Cortex of kidney (tissue), 1 donor: ENCODE measurements at places on chromosomes 2 and 18.
A peak's percentile ranks its signal among the peaks of the same experiment; 100 is the strongest.

DNA sequence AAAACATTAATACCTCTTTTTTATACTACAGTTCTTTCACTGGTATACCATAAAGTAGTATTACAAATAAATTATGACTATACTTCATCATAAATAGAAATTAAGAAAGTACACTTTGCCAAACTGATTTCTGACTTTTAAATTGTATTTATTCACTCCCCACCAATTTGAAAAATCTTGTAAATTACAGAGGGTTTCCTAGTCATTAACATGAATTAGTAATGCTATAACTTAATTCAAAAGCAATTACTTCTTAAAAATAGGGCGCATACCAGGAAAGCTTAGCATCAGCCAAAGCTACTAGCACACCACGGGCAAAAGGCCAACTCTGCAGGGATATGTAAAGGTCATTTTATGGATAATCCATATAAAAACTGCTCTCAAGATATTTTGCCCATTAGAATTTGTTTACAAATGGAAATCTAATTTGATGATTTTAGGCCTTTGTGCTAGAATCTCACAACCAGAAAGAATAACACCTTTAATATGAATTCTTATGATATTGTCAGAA, 142.3 kb downstream of the PIGN start:
- no peak for DNase-seq

DNA sequence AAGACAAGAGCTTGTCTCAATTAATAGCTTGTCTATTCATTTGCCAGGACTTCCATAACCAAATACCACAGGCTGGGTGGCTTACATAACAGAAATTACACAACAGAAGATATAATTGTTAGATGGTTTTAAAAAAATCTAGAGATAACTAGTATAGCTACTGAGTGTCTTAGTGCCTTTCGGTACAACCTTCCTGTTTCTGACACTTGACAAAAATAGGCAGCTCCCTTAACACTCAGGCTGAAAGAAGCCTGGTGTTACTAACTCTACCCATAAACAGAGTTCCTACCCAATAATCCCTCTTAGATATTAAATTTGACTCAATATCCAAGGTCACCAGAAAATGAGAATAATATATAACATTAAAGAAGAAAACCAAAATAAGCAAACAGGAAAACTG, 129.7 kb downstream of the BARD1 start:
- DNase-seq: no peak

- no peak for DNase-seq
These were observed 62.6 kb downstream of the EN1 start for GRCh38 chr2:118784860-118785259.

DNA sequence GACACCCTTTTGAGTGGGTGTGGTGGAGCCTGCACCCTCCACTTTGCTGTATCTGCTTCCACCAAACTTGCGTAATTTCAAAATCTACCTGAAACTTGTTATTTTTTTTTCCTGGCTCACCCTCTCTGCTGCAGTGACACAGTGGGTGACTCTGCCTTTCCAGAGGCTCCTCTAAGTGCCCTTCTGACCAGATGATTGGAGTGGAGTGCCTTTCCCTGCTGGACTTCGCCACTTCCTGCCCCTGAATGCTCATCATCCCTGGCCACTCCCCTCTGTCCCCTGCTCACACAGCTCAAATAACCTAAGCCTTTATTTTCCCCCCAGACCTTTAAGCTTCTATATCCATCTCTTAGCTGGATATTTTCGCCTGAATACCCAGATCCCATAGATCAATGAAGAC, 777.5 kb upstream of the ID2 start:
- no peak for DNase-seq

- DNase-seq: no peak
These were observed 260.4 kb upstream of the SP5 start for GRCh38 chr2:170454471-170455372.

- DNase-seq: no peak
These were observed 133.3 kb downstream of the LCLAT1 start for GRCh38 chr2:30580391-30580790.

DNA sequence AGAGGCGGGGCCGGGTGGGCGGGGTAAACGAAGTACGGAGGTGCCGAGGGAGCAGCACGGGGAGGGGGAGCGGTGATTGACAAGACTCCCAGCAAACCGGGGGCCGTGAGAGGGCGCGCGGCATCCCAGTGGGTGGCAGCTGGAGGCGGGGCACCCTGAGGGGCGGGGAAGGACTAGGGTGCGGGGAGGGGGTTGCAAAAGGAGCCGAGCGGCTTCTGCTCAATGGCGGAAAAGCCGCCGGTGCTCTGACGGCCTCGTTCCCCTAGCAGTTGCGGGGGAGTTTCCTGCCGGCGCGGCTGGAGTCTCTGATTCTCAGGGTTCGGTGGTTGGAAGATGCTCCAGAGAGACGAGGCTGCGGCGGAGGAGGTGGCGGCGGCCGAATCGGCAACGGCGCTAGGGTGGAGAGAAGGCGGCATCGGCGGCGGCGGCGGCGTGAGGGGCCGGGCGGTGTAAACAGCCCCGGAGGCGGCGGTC, at the start of gene PPM1B:
TSS of gene PPM1B (plus strand) at position 195 of the 474 bp plus-strand sequence. CDS start 32,325 bp downstream, outside the sequence.
- DNase-seq: peak; percentile 72

GRCh38 chr18:433298-433697, 67.2 kb downstream of the COLEC12 start:
- DNase-seq: no peak

- no peak for DNase-seq
These were observed 152.5 kb upstream of the KLF7 start for GRCh38 chr2:207318181-207318628.

DNA sequence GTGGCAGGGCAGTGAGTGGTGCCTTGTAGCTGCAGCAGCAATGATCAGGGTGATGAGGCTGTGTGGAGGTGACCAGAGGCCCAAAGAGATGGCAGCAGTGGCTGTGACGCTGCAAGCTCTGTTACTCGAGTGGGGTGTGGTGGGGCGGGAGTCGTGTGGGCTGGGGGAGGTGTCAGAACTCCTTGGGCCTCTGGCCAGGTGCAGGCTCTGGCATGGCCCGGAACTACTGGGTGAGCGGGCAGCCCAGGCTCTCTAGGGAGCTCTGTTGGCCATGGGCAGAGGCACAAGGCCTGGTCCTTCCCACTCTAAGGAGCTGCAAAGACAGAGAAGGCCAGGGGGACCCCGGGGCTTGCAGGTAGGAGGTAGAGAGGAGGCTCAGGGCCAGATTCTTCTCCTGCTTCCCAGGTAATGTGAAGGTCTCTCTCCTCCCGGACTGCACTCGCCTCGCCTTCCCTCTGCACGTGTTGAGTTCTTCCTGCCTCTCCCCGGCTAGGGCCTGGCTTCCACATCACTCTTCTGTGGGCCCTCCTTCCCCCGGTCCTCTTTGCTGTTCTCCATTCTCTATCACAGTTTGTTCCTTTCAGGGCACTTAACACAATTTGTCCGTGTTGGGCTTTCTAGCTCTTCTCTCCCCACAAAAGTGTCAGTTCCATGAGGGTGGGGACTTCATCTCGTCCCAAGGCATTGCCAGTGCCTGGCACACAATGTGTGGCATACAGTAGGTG, 114.8 kb downstream of the MCFD2 start:
- no peak for DNase-seq

DNA sequence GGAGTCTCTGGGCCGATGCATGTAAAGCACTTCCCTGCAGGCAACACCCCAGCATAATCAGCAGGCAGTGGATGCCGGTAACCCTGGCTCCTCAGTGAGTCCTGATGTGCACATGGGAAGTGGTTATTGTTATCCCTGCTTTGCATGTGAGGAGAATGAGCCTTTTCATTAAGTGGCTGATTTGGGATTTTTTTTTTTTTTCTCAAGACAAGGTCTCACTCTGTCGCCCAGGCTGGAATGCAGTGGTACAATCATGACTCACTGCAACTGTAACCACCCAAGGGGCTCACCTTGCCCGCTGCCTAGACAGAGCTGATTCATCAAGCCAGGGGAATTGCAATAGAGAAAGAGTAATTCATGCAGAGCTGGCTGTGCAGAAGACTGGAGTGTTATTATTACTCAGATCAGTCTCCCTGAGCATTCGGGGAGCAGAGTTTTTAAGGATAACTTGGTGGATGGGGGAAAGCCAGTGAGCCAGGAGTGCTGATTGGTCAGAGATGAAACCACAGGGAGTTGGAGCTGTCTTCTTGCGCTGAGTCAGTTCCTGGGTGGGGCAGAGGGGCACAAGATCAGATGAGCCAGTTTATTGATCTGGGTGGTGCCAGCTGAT, 95.4 kb downstream of the SOCS6 start:
- no peak for DNase-seq

GRCh38 chr2:64018701-64019082, 536 bp downstream of the VPS54 start:
- DNase-seq: no peak

GRCh38 chr2:61179701-61180639, 18.0 kb downstream of the C2orf74 start:
- DNase-seq: no peak

GRCh38 chr2:30332791-30333453, 101.6 kb downstream of the LBH start:
- no peak for DNase-seq

DNA sequence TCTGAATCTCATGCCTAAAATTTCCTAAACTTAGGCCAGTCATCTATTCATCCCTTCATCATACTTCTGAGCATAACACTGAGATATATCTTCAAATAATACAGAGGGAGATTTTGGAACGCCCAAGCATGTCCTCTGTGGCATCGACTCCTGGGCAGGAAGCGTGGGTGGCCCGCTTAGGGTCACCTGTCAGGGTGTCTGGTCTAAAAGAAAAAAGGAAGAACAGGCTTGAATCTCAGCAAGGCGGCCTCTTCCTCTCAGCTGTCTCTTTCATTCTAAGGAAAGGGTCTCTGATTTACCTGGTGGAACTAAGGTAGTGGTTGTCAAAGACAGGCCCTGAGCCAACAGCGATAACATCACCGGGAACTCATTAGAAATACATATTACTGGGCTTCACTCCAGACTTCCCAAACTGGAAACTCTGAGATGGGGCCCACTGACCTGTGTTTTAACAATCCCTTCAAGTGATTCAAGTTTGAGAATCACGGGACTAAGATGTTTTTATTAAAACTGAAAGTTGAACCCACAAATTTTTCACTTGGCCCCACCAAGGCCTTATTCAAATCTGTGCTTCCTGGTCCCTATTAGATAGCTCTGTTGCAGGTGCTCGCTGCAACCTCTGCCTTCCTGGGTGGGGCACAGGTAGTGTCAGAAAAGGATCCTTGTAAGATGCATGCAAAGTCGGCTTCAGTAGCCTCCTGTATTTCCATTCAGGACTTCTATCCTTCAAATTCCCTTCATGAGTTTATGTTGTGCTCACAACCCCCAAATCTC, 162.3 kb upstream of the CCDC68 start:
- no peak for DNase-seq

GRCh38 chr2:46925474-46926351, 10.1 kb upstream of the MCFD2 start:
- no peak for DNase-seq

DNA sequence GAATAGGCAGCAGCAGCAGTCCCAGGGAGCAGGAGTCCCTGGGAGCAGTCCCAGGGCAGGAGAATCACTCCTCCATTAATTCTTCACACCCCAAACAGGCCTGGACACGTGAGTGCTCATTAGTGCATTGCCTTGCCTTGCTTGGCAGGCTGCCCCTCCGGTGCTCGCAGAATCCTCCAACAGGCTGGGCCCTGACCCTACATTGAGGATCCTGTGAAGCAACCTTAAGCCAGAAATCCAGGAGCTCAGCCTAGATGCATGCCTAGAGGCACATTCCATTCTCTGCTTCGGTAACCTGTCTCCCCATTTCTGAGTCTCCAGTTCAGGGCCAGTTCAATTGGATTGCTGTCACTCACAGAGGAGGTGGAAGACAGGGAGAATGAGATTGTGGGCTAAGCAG, 97.4 kb upstream of the LRATD1 start:
- DNase-seq: no peak

GRCh38 chr2:232502511-232502910, 14.9 kb upstream of the ECEL1 start:
- DNase-seq: no peak

GRCh38 chr2:139694327-139694726, 914.1 kb upstream of the NXPH2 start:
- DNase-seq: no peak

- no peak for DNase-seq
These were observed 154.7 kb downstream of the HDAC4 start for GRCh38 chr2:239245872-239246721.

GRCh38 chr2:149330127-149331022, at the start of gene LYPD6:
LYPD6 (plus strand) TSS chr2:149330587; CDS start chr2:149437709, 107,122 bp downstream.
- DNase-seq: no peak

- no peak for DNase-seq
These were observed 802.1 kb upstream of the FAM98A start for GRCh38 chr2:34401186-34401585.

GRCh38 chr2:31207790-31208189, 9.5 kb downstream of the CAPN14 start:
- no peak for DNase-seq

- DNase-seq: no peak
These were observed 244.6 kb upstream of the RND3 start for GRCh38 chr2:150732064-150732463.

- DNase-seq: peak; percentile 12
These were observed 8.1 kb downstream of the SMAD7 start for GRCh38 chr18:48942554-48943261.

DNA sequence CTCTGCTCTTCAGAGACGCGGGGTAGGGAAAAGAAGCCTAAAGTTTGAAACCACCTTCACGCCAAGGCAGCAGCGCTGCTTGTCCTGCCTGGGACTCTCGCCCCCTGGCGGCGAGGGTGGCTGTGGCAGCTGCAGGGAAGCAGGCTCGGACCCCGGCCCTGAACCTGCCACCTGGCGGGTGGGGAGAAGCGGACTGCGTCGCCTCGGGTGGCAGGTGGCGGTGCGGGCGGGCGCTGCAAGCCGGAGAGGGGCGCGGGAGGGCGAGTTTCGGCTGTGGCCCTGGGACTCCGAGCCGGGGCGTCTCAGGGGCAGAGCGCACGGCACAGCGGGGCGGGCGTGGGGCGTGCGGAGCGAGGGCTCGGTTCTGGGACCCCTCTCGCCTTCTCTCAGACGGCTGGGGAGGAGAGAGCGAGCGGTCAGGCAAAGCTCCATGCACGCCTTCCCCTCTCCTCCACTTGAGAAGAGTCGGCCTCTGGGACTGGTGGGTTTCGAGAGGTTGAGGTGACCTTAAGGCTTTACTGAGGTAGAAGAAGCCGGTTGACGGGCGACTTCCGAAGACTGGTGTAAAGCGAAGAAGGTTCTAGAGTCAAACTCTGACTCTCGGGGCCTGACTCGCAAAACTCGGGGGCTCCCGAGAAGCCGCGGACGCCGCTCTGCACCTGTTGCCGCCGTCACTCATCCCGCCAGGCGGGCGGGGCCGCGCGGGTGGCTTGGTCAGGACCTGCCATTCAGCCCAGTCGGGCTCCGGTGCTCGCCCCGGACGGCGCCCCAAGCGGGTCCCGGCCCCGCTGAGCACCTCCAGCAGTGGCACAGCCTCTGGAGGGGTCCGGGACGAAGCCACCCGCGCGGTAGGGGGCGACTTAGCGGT, 1.1 kb upstream of the BOLL start:
- DNase-seq: no peak
